Mesendoderm (in vitro differentiated cells): ENCODE measurements at places on chromosomes 5 and 9.

DNA sequence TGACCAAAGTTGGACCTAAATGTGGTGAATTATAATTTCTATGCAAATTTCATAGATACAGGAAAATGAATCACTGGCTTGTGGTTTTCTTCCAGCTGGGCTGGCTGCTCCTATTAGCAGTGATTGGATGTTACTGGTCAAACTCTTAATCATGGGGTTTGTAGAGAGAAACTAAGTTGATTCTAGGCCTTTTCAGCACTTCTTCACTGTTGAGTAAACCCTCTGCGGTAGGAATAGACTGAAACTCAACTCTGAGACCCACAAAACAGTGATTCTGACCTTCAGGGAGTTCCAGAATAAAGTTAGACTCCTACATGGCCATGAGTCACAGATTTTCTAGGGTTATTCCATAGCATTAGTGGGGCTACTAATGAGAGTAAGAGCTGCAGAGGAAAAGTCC is 47.9 kb upstream of the FKTN start:
- no peak for DNase-seq

DNA sequence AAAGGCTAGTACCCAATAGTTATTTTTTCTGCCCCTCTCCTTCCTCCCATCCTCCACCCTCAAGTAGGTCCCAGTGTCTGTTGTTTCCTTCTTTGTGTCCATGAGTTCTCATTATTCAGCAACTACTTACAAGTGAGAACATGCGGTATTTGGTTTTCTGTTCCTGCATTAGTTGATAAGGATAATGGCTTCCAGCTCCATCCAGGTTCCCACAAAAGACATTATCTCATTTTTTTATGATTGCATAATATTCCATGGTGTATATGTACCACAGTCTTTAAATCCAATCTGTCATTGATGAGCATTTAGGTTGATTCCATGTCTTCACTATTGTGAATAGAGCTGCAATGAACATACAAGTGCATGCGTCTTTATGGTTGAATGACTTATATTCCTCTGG is 128.3 kb upstream of the ANKRD55 start:
- DNase-seq, result no peak

GRCh38 chr5:139524446-139524845 is 36.7 kb upstream of the UBE2D2 start:
- no peak for DNase-seq

DNA sequence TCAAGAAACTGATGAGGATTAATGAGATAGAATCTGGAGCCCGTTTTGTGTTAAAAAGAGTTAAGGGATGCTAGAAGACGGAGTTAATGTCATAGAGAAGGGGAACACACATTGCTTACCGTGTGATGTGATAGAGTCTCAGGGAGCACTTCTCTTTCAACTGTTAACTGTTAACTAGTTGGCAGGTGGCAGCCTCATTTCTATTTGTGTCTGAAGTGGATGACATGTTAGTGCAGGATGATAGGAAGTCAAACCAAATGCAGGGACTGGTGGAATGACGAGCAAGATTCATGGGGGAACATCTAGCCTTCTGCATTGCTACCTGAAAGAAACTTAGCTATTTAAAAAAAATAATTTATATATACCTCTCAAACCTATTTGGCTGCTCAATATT is 222.7 kb downstream of the MAST4 start:
- no peak for DNase-seq

GRCh38 chr5:179243333-179243732 is 101.9 kb downstream of the ADAMTS2 start:
- DNase-seq, result no peak

- no peak for DNase-seq
Observed at GRCh38 chr5:169628892-169629291, 8.2 kb upstream of the DOCK2 start.
